Activated CD4-positive, alpha-beta memory T cell treated with anti-CD3 and anti-CD28 coated beads for 36 hours (primary cell): ENCODE measurements at places on chromosomes 1 and 21. TPM values are rescaled to one million over a fixed set of nuclear protein-coding genes. Genes with fewer than 3 reads are reported as not detected.

AIM2 gene
- total RNA-seq: 224 TPM

GRCh38 chr1:228795596-228795995 is 60.3 kb downstream of the RHOU start:
- DNase-seq: no peak
- H3K4me3 ChIP-seq: no peak overlapping the region
- H3K36me3 ChIP-seq: no peaks in the 10 kb centered on the region

DNA sequence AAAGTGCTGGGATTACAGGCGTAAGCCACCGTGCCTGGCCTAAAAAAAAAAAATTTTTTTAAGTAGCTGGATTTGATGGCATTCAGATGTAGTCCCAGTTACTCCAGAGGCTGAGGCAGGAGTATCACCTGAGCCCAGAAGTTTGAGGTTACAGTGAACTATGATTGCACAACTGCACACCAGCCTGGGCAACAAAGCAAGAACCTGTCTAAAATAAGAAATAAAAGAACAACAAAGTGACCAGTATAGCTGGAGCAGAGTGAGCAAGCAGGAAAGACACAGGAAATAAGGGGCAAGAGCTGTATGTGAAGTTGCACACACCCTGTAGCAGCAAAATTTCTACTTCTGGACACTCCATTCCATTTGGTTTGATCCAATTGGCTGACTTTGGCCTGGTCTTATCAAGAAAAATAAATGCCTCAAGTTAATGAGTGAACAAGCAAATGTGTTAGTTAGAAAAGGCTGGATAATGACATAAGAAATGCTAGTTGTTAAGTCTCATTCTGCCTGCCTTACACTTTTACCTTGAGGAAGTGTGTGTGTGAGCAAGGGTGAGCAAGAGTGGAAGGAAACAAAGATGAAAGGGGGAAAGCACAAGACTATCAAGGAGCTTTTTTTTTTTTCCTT is 7.9 kb downstream of the ATP5IF1 start:
- no peaks in the 10 kb centered on the region for H3K36me3 ChIP-seq
- peaks cover 44% of the 10 kb centered on the region for H3K4me1 ChIP-seq
- no peak overlapping the region for H3K4me3 ChIP-seq
- H3K27ac ChIP-seq: peak overlapping the region; percentile 89

FNDC5 gene
- not detected for total RNA-seq

MAGI3 gene
- total RNA-seq: 7.3 TPM

TMEM52 gene
- 0.33 TPM for total RNA-seq

- H3K4me1 ChIP-seq: no peaks in the 10 kb centered on the region
- no peaks in the 10 kb centered on the region for H3K27me3 ChIP-seq
Measured at GRCh38 chr1:242065813-242066212, 66.9 kb upstream of the MAP1LC3C start.

SNX7 gene
- 0.39 TPM for total RNA-seq

GRCh38 chr1:30525631-30525970 is 197.8 kb downstream of the MATN1 start:
- H3K4me3 ChIP-seq: no peak overlapping the region
- H3K36me3 ChIP-seq: no peaks in the 10 kb centered on the region
- peaks cover 22% of the 10 kb centered on the region for H3K27me3 ChIP-seq
- DNase-seq: no peak

DNA sequence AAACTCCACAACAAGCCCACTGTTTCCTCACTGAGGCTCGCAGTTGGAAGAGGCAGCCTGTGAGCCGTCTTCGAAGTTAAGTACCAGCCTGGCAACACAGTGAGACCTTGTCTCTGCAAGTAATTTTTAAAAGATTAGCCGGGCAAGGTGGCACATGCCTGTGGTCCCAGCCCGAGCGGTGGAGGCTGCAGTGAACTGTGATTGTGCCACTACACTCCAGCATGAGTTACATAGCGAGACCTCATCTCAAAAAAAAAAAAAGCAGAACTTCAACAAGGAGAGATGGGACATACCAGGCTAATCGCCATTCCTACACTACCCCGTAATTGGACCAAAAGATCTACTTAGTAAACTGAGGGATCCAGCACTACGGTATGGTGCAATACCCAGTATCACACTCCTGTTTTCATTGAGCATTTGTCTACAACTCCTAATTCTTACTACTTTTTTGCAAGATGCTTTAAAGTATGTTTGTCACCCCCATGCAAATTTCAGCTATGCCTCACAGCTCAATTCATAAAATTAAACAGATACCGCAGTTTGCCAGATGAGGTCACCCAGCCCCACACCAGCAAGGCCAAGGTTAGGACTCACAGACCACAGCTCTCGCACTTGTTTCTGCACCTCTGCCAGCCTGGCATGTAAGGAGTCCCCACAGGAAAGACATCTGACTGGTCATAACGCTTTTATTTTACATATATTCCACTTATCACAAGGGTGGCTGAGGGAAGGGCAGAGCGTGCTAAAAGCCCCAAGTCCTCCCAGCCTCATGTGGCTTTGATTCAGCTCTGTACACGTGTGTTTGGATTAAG is 21.0 kb downstream of the SDE2 start:
- H3K36me3 ChIP-seq: peaks cover 29% of the 10 kb centered on the region
- no peak overlapping the region for H3K4me3 ChIP-seq
- H3K4me1 ChIP-seq: peaks cover 7% of the 10 kb centered on the region
- no peak overlapping the region for H3K27ac ChIP-seq
- H3K27me3 ChIP-seq: no peaks in the 10 kb centered on the region

GRCh38 chr1:63718541-63718970 is 55.3 kb upstream of the ROR1 start:
- no peaks in the 10 kb centered on the region for H3K36me3 ChIP-seq
- no peak overlapping the region for H3K4me3 ChIP-seq
- H3K4me1 ChIP-seq: no peaks in the 10 kb centered on the region
- no peaks in the 10 kb centered on the region for H3K27me3 ChIP-seq
- no peak overlapping the region for H3K27ac ChIP-seq
- no peak for DNase-seq

PRR9 gene
- total RNA-seq: not detected

DNA sequence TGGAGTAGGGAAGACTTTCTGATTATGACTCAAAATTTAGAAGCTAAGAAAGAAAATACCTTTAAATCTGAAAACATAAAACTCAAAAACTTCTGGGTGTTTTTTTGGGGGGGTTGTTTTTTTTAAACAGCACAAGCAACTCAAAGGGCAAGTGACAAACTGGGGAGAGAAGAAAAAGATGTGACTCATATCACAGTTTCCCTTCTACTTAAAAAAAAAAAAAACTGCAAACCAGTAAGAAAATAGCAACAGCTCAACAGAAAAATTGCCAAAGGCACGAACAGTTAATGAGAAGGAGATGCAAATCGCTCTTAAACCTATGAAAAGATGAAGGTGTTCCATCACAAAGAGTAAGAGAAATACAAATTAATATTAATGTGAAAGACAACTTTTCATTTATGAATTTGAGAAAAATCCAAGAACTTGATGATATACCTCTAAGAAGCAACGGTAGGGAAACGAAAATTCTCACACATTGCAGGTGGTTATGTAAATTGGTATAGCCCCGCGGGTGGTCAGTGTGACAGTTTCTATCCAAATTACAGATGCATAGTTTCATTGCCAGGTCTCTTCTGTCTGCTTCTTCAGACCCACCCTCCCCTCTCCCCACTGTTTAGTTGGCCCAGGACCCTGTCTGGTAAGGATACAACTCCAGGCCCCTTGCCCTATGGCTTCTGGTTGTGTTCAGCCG is 9.0 kb downstream of the IFNAR2 start:
- H3K4me3 ChIP-seq: peak overlapping the region; percentile 40
- peaks cover 81% of the 10 kb centered on the region for H3K4me1 ChIP-seq
- H3K27ac ChIP-seq: peak overlapping the region; percentile 83
- no peaks in the 10 kb centered on the region for H3K27me3 ChIP-seq
- DNase-seq: peak; percentile 43

GRCh38 chr1:147635342-147635741 is 35.0 kb downstream of the ACP6 start:
- no peaks in the 10 kb centered on the region for H3K36me3 ChIP-seq
- H3K27me3 ChIP-seq: no peaks in the 10 kb centered on the region
- H3K4me1 ChIP-seq: no peaks in the 10 kb centered on the region
- no peak overlapping the region for H3K27ac ChIP-seq

PLA2G2F gene
- not detected for total RNA-seq

SUSD4 gene
- total RNA-seq: 0.83 TPM

GRCh38 chr21:39048064-39048463 is 135.2 kb downstream of the PSMG1 start:
- no peak overlapping the region for H3K27ac ChIP-seq
- no peaks in the 10 kb centered on the region for H3K4me1 ChIP-seq

- no peak for DNase-seq
- H3K27ac ChIP-seq: no peak overlapping the region
- no peak overlapping the region for H3K4me3 ChIP-seq
- H3K27me3 ChIP-seq: peaks cover 5% of the 10 kb centered on the region
Measured at GRCh38 chr1:14617791-14618190, 19.3 kb downstream of the KAZN start.

GRCh38 chr21:14945176-14945575 is 119.6 kb downstream of the NRIP1 start:
- H3K36me3 ChIP-seq: peaks cover 3% of the 10 kb centered on the region
- no peak for DNase-seq
- H3K27ac ChIP-seq: no peak overlapping the region
- peaks cover 3% of the 10 kb centered on the region for H3K27me3 ChIP-seq

GRCh38 chr1:111888740-111889376 is 100.6 kb downstream of the KCND3 start:
- no peak overlapping the region for H3K4me3 ChIP-seq
- DNase-seq: no peak
- H3K4me1 ChIP-seq: peaks cover 4% of the 10 kb centered on the region
- no peaks in the 10 kb centered on the region for H3K36me3 ChIP-seq

GRCh38 chr21:31042080-31042464 is 3.8 kb upstream of the KRTAP19-8 start:
- no peaks in the 10 kb centered on the region for H3K4me1 ChIP-seq
- no peak overlapping the region for H3K27ac ChIP-seq
- no peaks in the 10 kb centered on the region for H3K36me3 ChIP-seq
- H3K27me3 ChIP-seq: peaks cover 5% of the 10 kb centered on the region
- H3K4me3 ChIP-seq: no peak overlapping the region

HHAT gene
- 1.6 TPM for total RNA-seq
